ENCODE measurements at places on chromosomes 6 and 20. TPM values are rescaled to one million over a fixed set of nuclear protein-coding genes. Genes with fewer than 3 reads are reported as not detected.

The TLDC2 gene
- not detected for total RNA-seq

The C20orf144 gene
- total RNA-seq: 0.20 TPM

GRCh38 chr6:3418496-3419060 lies 38.3 kb downstream of the SLC22A23 start:
- no peaks in the 10 kb centered on the region for H3K27me3 ChIP-seq
- peak; percentile 90 for DNase-seq
- peaks cover 69% of the 10 kb centered on the region for H3K4me1 ChIP-seq
- peak overlapping the region; percentile 76 for H3K27ac ChIP-seq
- no peaks in the 10 kb centered on the region for H3K36me3 ChIP-seq

DNA sequence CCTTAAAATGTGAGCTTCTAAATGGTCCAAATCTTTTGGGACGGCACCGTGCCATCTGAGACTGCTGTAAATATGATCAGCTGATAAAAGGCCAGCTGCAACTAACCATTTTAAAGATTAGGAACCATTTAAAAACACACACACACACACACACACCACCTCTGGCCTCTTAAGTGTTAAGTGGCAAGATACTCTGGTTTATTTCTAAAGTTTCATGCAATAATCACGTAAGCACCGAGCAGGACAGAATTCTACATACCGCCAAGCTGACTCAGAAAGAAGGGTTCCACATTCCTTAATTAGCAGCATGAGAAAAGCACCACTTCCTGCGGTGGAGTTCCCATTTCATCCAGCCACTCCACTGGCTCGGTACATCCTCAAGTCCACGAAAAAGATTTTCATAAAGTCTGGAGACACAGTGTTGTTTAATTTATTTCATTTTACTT lies 17.8 kb upstream of the ZNF217 start:
- DNase-seq: peak; percentile 90
- no peaks in the 10 kb centered on the region for H3K27me3 ChIP-seq
- no peak overlapping the region for H3K4me3 ChIP-seq
- peak overlapping the region; percentile 90 for H3K27ac ChIP-seq

- no peaks in the 10 kb centered on the region for H3K36me3 ChIP-seq
- peaks cover 77% of the 10 kb centered on the region for H3K4me1 ChIP-seq
- peak; percentile 61 for DNase-seq
Measured at GRCh38 chr6:139586273-139586672, 211.8 kb upstream of the CITED2 start.

The SLC22A1 gene
- 0.25 TPM for total RNA-seq

The SIRPG gene
- 2.1 TPM for total RNA-seq

DNA sequence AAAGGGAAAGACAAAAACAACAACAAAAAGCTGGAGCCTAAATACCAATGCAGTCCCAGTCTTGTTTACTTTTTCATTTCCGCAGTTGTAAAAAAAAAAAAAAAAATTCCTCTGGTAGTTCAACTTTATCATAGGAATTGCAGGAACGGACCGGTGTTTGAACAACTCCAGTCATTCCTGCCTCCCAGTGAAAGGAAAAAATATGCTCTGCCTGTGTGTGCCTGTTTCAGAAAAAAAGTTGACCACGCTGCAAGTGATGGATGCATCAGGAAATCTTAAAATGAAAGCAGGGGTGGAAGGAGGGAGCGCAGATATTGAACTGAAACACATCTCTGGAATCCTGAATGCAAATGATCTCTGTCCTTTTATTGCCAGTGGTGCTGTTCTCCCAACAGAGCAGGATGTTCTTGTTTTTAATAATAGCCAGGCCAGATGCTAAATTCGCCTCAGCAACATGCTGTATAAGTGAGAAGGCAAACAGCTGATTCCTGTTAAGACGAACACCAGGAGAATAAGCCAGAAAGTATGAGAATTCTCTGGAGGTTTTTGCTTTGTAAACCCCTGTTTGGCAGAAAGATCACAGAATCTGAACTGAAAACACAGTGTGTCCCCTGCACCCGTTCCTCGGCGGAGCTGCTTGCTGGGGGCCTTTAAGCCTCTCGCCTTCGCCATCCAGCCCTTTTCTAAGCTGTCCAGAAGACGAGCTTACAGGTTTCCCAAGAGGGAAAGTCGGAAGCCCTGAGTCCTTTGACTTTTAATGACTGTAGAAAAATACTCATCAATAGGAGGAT lies 178.4 kb upstream of the SUPT3H start:
- H3K27ac ChIP-seq: no peak overlapping the region
- no peaks in the 10 kb centered on the region for H3K27me3 ChIP-seq
- no peaks in the 10 kb centered on the region for H3K4me1 ChIP-seq
- no peak for DNase-seq
- H3K4me3 ChIP-seq: no peak overlapping the region

The CLIC5 gene
- 2.1 TPM for total RNA-seq

- H3K27ac ChIP-seq: no peak overlapping the region
- H3K36me3 ChIP-seq: no peaks in the 10 kb centered on the region
- no peak overlapping the region for H3K4me3 ChIP-seq
- H3K27me3 ChIP-seq: no peaks in the 10 kb centered on the region
- no peak for DNase-seq
- H3K4me1 ChIP-seq: no peaks in the 10 kb centered on the region
Measured at GRCh38 chr6:77106992-77107391, 356.3 kb downstream of the HTR1B start.

GRCh38 chr6:26556263-26557070 lies 18.3 kb downstream of the HMGN4 start:
- H3K36me3 ChIP-seq: no peaks in the 10 kb centered on the region
- peak overlapping the region; percentile 60 for H3K27ac ChIP-seq
- H3K4me1 ChIP-seq: peaks cover 31% of the 10 kb centered on the region
- H3K27me3 ChIP-seq: no peaks in the 10 kb centered on the region
- peak overlapping the region; percentile 69 for H3K4me3 ChIP-seq

- DNase-seq: no peak
- H3K27ac ChIP-seq: no peak overlapping the region
- no peaks in the 10 kb centered on the region for H3K36me3 ChIP-seq
- H3K4me3 ChIP-seq: no peak overlapping the region
- no peaks in the 10 kb centered on the region for H3K27me3 ChIP-seq
- H3K4me1 ChIP-seq: no peaks in the 10 kb centered on the region
Measured at GRCh38 chr6:13284646-13285045, 43.7 kb downstream of the TBC1D7 start.

DNA sequence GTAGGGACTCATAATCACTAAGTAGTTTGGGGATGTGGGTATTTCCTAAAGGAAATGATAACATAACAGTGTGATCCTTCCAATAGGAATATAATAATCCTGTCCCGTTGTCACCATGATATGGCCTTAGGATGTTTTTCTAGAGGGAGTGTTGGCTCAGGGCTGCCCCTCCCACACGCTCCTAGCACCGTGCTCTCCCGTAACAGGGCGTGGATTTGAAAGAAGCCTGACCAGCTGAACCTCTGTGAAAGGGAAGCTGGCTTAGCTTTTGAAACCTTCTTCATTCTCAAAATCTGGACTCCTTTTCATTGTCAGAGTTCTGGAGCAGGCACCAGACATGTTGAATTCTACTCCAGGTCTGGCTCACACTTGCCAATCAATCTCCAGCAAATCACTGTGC lies 103.4 kb upstream of the SASH1 start:
- H3K4me1 ChIP-seq: no peaks in the 10 kb centered on the region
- DNase-seq: no peak
- H3K4me3 ChIP-seq: no peak overlapping the region
- H3K27me3 ChIP-seq: no peaks in the 10 kb centered on the region

DNA sequence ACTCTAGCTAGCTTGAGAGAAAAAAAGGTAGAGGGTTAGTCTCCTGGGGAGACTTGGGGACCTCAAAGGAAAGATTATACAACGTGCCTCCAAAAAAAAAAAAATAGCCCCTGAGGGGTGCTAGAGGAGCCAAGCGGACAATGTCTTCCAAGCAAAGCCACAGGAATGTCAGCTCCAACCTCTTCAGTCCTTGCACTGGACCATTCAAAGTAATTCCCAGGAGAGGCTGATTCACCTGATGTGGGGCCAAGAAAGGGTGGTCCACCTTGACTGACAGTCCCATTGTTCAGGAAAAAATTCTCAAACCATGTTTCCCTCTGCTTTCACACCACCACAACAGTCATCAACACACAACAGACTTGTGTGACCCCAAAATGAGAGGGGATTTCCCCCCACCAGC lies 30.7 kb downstream of the ASIP start:
- no peak overlapping the region for H3K4me3 ChIP-seq
- peak; percentile 44 for DNase-seq

The LAMA2 gene
- total RNA-seq: 2.3 TPM

GRCh38 chr6:95574811-95575210 lies 2.5 kb upstream of the MANEA start:
- DNase-seq: peak; percentile 57
- H3K4me1 ChIP-seq: peaks cover 29% of the 10 kb centered on the region
- H3K27me3 ChIP-seq: no peaks in the 10 kb centered on the region
- H3K4me3 ChIP-seq: no peak overlapping the region
- H3K36me3 ChIP-seq: no peaks in the 10 kb centered on the region
- H3K27ac ChIP-seq: no peak overlapping the region

The CRYBG1 gene
- total RNA-seq: 49.3 TPM

- H3K4me1 ChIP-seq: peaks cover 22% of the 10 kb centered on the region
- H3K27ac ChIP-seq: no peak overlapping the region
- H3K4me3 ChIP-seq: no peak overlapping the region
- no peak for DNase-seq
Measured at GRCh38 chr6:22253955-22254655, 42.7 kb downstream of the PRL start.

GRCh38 chr6:125236536-125237327 lies 65.0 kb downstream of the HDDC2 start:
- H3K36me3 ChIP-seq: peaks cover 31% of the 10 kb centered on the region
- H3K27me3 ChIP-seq: no peaks in the 10 kb centered on the region
- H3K4me1 ChIP-seq: peaks cover 14% of the 10 kb centered on the region
- H3K4me3 ChIP-seq: no peak overlapping the region

DNA sequence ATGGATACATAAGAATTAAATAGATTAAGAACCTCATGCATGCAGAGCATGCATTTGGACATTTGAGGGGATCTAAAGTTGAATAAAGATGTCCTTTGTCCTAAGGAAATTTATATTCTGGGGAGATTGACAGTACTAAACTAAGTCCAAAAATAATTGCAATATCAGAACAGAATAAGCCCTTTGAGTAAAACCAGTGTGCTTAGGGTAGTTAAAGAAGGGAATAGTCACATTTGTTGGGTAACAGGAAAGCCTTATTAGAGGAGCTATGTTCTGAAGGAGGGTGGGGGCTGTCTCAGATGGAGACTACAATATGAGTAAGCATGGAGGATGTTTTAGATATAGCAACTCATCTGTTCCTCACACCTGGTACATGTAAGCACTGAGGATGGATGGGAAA lies 35.8 kb downstream of the CDC5L start:
- H3K27ac ChIP-seq: no peak overlapping the region
- no peaks in the 10 kb centered on the region for H3K27me3 ChIP-seq
- H3K4me3 ChIP-seq: no peak overlapping the region
- no peak for DNase-seq

DNA sequence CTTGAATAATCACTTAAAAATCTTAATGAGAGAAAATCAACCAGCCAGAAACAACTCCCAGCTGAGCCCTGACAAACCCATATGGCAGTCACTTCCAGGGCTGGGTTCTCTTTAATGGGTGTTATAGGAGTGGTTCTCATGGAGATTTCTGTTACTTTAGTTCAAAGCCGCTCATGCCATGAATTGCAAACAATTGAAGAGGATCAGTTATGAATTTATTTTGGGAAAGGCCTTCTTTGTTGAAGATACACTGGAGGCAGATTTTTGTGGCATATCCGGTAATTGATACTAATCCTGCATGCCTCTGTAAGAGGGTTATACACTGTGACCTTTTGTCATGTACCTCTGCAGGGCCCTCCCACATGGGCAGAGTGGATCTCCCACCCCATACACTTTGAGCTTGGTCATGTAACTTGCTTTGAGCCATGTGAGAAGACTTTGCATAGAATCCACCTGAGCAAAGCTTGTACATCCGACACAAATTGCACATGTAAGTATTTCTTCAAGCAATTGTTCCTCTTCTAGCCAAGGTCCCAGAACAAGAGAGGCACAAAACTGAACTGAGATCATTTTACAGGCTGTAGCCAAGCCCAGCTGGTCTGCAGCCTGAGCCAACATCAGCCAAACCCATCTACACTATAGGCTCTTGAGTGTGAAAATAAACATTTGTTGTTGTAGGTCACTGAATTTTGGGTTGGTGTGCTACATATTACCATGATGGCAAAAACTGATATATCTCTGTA lies 492.3 kb downstream of the PREX1 start:
- no peak overlapping the region for H3K27ac ChIP-seq
- H3K4me1 ChIP-seq: peaks cover 40% of the 10 kb centered on the region
- no peak overlapping the region for H3K4me3 ChIP-seq
- no peaks in the 10 kb centered on the region for H3K27me3 ChIP-seq

GRCh38 chr6:131519670-131520436 lies 53.2 kb upstream of the ARG1 start:
- H3K27ac ChIP-seq: no peak overlapping the region
- H3K27me3 ChIP-seq: no peaks in the 10 kb centered on the region
- no peaks in the 10 kb centered on the region for H3K4me1 ChIP-seq
- no peaks in the 10 kb centered on the region for H3K36me3 ChIP-seq
- DNase-seq: peak; percentile 38

The TRERF1 gene
- 14.5 TPM for total RNA-seq

DNA sequence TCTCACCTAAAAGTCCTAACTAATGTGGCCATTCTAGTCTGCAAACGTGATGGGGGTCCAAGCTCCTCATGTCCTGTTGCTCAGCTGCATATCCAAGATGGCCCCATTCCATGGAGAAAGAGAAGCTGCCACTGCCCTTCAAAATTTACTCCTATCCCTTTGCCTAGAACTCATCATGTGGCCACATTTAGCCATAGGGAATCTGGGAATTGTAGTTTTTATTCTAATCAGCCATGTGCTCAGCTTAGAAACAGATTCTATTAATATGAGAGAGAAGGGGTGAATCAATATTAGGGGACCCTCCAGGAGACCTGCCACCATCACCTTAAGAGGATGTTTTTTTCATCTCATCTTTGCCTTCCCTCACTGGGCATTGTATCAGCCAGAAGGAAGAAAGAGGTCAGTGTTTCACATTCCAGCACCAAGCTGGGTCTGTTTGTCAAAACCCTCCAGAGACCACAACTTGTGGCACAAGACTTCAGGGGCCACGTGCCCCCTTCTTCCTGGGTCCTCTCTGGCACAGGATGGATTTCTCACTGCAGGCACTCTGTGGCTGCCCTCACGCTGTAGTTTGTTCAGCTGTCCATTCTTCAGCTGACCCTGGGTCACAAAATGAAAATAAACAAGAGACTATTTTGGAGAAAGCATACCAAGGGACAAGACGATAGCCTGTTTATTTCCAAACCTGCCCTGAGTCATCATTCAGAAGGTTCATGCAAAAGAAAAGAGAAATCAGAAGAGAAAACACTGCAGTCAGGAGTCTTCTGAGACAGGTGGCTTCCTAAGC lies 172.0 kb downstream of the EYA2 start:
- H3K4me3 ChIP-seq: no peak overlapping the region
- H3K27ac ChIP-seq: no peak overlapping the region
- no peaks in the 10 kb centered on the region for H3K36me3 ChIP-seq
- DNase-seq: no peak
- H3K27me3 ChIP-seq: no peaks in the 10 kb centered on the region
- H3K4me1 ChIP-seq: no peaks in the 10 kb centered on the region

- no peak for DNase-seq
- H3K36me3 ChIP-seq: no peaks in the 10 kb centered on the region
- H3K27ac ChIP-seq: no peak overlapping the region
Measured at GRCh38 chr6:20900389-20901160, 366.3 kb downstream of the CDKAL1 start.

The HSPA12B gene
- total RNA-seq: not detected
